ENCODE measurements at places on chromosomes 12 and 14.

GRCh38 chr12:26121323-26122060, 3.3 kb downstream of the BHLHE41 start:
- DNase-seq = no peak

- DNase-seq = no peak
These were observed 25.6 kb downstream of the FAM161B start for GRCh38 chr14:73924337-73924736.

DNA sequence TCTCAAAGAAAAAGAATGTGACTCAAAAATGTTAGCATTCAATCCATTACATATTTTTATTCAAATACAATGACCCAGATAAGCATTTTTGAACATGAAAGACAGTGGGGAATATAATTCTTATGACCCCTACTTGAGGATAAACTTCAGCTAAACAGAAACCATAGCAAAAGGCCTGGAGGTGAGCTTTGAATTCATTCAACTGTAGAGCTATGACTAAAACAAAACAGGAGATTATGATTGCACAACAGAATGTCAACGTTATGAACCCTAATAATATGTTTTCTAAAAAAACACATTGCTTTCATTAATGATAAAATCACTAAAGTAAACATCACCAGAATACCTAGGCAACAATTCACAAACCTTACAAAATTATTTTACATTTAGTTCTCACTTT, 27.8 kb downstream of the EFCAB11 start:
- no peak for DNase-seq

DNA sequence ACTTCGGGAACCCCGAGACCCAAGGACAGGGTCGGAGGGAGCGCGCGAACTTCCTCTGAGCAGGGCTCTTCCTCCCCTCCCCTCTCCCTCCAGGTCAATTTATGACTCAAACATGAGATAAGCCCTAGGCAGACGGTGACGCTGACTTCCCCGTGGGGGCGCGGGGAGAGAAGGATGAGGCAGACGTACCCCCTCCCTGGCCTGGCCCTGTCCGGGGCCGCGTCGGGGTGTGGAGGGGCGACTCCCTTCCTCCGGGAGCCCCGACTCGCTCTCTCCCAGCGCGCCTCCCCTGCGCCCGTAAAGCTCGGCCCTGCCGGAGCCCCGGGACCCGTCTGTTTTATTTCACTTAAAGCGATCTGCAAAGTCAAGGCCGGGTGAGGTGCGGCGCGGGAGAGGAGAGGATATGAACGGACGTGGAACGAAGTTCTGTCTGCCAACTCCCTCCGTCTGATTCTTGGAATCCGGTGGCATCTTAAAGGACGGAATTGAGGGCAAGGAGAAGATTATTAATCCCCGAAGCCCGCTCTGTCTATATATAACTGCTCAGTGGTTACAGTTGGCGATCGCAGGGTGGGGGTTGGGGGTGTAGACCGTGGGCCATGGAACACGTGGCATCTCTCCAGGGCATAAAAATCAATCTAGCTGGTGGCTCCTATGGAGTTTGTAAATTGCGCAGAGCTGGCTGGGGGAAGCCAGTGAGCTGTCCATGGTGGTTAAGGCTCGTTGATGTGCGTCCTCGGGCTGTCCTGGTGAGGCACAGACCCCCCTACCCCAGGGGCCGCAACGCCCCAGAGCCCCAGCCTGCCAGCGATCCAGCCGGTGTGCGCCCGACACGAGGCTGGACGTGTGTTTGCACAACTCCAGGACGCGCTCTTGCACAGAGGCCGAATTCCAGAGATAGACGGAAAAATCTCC, 2.9 kb upstream of the PTHLH start:
- peak; percentile 57 for DNase-seq

- DNase-seq = peak; percentile 83
These were observed 101.9 kb downstream of the RIN3 start for GRCh38 chr14:92615451-92615850.

- no peak for DNase-seq
These were observed 1.7 kb upstream of the LIN7A start for GRCh38 chr12:80939231-80939950.

DNA sequence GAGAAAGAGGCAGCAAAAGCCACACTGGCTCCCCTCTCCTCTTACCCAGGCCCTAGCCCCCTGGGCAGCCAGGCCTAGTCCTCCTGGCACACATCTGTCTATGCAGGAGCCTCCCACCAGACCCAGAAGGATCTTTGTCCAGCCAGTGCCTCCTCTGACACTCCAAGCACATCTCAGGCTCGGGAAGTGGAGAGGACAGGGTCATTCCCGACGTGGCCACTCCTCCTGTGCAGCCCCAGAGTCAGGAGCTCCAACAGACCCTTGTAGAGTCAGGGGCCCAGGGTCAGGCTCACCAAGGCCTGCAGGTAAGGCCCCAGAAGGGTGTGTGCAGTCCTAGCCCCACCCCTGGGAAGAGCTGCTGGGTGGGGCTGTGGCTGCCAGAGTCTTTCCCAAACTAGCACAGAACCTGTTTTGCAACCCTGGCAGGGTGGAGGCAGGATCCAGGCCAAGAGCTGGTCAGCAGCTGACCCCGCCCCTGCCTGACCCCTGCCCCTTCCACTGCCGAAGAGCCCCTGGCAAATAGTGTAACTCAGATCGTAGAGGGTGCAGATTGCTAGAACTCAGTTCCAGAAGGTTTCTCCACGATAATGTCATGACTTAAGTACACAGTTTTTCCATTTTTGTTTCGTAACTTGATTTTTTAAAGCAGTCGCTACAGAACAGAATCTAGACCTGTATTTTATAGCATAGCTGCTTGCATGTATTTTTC, 26.6 kb upstream of the PNMA1 start:
- DNase-seq = no peak

GRCh38 chr12:52521175-52521567, 977 bp upstream of the KRT5 start:
- DNase-seq = no peak

GRCh38 chr12:77220586-77220985, 155.2 kb upstream of the E2F7 start:
- DNase-seq = no peak

- no peak for DNase-seq
These were observed 273.3 kb upstream of the LRIG3 start for GRCh38 chr12:59193476-59194050.

DNA sequence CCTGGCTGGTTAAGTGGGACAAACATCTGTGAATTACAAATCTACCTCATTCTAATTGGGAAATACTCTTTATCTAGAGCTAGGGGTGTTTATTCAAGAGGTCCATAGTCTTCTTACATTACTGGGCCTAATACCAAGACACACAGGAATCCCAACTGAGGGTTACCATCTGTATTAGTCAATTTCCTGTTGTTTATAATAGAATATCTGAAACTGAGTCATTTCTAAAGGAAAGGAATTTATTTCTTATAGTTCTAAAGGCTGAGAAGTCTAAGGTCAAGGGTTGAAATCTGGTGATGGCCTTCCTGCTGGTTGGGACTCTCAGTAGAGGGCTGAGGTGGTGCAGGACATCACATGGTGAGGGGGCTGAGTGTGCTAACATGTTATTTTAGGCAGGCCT, 36.0 kb downstream of the RTRAF start:
- no peak for DNase-seq

DNA sequence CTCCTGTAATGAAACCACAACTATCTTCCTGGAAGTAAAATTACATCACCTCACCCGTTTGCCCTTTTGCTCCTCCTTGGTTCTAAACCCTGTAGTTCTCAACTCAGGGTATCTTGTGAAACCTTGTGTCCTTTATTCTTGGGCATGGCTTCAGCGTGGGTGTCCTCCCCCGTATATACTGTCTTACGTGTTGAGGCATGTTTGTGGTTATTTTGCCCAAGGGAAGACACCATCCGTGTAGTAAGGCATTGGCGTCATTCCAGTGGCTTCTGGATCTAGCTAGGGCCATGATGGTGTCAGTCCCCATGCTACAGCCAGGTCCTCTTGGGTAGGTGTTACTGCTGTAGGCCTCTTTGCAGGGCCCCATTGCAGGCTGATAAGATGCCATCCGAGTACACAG, 115.4 kb downstream of the ZFP36L1 start:
- no peak for DNase-seq

All from activated CD8-positive, alpha-beta memory T cell treated with anti-CD3 and anti-CD28 coated beads for 24 hours (primary cell).